ENCODE measurements at places on chromosomes 1 and 21.

DNA sequence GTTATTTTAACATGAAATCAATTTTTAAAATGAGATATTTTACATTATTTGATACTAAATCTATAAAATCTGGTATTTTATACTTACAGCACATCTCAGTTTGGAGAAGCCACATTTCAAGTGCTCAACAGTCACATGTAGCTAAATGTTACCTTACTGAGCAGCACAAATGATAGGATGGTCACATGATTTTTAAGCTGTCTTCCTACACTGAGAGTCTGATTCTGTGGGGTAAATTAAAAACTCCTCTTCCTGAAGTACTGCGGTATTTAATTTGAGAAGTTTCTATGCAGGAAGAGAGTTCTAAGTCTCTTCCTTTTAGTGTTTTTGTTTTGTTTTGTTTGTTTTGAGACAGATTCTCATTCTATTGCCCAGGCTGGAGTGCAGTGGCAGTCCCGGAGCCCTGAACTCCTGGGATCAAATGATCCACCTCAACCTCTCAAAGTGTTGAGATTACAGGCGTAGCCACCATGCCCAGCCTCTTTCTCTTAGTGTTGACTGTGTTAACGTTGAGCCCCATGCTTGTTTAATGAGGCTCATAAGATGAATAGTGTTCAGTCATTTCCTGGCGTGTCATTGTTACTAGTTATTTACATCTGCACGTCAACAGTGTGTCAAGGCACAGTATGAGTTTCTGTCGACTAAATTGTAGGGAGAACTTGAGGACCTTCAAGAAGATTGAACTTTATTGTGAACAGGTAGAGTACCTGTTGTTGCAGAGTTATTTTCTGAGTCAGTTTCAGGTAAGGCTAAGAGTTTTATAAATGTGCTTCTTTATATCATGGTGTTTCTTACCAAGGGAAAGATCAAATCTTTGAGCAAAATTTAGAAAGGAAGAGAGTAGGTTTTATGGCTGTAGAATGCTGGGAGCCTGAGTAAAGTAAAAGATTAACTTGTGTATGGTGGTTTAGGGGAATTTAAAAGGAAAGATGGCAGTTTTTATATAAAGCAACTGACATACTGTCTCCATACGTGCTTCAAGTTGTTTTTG lies 3.3 kb downstream of the CNST start:
- DNase-seq, result peak; percentile 92

DNA sequence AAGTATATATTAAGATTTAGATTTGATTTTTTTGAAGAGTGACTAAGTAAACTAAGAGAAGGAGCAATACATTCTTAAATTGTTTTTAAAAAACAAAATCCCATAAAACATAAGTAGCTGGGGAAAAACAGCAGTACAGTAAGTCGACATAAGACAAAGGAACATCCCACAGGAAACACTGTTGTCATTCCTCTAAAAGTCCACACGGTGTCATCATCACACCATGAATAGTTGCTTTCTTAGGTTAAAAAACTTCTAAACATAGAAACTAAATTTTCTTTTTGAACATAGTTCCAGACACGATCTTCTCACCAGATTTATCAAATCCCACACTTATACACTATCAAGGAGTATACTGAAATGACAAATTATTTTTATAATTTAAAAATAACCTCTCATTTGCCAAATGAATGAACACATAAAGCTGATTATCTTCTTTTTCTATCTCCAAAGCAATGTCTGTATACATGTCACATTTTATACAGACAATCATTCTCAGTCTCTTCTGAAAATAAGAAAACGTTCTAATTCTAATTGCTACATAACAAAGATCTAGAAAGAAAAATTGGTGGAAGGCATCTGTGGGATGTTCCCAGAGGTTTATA lies 15.8 kb downstream of the ODF2L start:
- peak; percentile 82 for DNase-seq

- DNase-seq, result no peak
These were observed 7.1 kb upstream of the ITGB2 start for GRCh38 chr21:44927587-44928461.

DNA sequence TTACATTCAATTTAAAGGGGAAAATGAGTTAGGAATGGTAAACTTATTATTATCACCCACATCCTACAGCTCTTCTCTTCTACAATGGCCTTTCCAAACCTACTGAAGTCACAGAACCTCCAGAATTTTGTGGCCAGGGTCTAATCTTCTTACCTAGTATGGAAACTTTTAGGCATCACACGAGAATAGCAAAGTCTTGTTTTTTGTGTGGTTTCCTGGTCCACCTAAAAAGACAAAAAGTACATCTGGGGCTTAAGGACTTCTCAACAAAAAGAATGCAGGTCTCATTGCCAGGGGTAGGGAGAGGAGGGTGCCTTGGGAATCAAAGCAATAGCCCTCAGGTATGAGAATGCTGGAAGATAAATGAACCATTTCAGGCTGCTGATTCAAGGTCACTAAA lies 345.3 kb downstream of the LMX1A start:
- no peak for DNase-seq

DNA sequence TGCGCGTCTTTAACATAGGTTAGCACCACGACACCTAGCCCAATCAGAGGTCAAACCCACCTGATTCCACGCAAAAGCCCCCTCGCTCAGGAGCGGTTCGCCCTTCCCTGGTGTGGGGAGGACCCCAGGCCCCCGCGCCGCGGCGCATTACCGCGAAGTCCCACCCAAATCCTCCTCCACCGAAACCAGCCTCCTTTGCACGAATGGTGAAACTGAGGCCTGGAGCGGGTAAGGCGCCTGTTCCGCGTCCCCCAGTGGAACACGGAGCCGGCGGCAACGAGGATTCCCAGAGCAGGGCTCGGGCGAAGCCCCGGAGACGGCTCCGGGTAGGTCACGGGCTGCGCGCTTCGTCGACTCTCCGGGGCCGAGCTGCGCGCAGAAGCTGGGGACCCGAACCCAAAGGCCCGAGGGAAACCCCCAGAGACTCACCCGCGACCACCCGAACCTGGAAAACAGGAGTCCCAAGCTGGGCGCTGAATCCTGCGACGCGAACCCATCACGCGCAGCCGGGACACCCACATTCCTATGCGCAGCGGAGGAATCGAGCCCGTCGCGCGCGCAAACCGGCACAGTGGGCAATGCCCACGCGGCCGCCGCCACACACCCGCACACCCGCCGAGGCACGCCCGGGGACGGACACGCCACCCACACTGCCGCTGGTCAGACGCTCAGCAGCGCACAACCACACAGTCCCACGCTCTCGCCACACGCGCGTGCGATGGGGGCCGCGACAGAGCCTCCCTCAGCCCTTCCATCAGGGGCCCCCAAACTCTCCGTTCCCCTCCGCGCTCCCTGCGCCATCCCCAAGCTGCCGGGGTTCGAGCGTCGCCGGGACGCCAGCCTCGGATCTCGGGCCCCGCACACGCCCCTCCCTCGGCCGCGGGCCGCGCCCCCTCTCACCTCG lies 507 bp downstream of the GLIS1 start:
- peak; percentile 4 for DNase-seq

DNA sequence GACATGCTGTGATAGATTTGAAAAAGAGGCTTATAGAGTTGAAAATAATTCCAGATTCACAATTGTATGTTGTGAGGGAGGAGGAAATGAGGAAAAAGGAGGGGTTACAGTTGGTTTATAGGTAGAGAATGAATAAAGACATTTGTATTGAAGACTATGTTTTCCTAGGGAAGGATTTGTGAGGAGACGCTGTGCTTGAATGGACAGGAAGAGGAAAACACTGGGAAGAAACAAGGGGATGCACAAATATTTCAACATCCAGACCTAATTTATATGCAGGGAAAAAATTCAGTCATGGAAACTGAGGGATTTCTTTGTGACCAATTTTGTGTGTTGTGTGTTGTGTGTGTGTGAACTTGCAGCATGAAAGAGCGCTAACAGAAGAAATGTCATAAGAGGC lies 92.6 kb upstream of the B3GALT2 start:
- no peak for DNase-seq

DNA sequence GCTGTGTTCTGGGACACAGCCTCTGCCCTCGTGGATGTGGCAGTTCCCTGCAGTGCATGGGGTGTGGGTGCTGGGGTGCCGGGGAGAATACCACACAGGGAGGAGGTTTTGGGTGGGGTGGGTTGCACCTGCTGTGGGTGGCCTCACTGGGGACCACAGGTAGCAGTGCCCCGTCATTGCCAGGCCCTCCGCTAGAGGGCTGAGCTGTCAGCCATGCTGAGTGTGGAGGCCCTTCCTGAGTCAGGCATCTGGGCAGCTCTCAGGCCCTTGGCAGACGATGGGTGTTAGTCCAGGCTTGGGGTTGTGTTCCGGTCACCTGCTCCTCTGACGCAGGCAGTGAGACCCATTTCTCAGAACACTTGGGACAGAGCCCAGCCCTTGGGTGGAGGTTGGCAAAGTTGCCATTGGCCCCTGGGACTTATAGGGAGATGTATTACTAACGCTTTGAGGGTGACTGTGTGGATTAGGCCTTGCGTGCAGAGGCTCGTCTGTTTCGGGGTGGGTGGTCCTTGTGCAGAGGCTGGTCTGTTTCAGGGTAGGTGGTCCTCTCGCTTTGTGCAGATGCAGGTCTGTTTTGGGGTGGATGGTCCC lies 23.9 kb downstream of the PCNT start:
- DNase-seq, result no peak

DNA sequence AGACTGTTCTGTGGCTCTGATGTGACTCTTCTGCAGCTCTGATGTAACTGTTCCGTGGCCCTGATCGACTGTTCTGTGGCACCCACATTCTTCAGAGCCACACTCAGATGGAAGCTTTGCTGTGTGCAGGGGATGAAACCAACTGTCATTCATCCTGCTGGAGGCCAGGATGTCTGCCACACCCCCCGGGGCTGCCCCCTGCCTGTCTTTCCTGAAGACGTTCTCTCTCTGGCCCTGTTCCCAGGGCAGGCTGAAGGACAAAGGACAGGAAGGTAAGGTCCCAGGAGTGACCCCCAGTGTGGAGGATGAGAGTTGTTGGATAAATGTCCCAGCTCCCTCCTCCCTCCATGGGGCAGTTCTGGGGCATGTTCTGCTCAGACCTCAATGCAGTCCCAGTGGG lies 29.4 kb upstream of the UMODL1 start:
- no peak for DNase-seq

- DNase-seq, result peak; percentile 55
These were observed 7.4 kb downstream of the TRNP1 start for GRCh38 chr1:27000817-27001460.

- no peak for DNase-seq
These were observed 11.5 kb upstream of the VASH2 start for GRCh38 chr1:212938846-212939245.

DNA sequence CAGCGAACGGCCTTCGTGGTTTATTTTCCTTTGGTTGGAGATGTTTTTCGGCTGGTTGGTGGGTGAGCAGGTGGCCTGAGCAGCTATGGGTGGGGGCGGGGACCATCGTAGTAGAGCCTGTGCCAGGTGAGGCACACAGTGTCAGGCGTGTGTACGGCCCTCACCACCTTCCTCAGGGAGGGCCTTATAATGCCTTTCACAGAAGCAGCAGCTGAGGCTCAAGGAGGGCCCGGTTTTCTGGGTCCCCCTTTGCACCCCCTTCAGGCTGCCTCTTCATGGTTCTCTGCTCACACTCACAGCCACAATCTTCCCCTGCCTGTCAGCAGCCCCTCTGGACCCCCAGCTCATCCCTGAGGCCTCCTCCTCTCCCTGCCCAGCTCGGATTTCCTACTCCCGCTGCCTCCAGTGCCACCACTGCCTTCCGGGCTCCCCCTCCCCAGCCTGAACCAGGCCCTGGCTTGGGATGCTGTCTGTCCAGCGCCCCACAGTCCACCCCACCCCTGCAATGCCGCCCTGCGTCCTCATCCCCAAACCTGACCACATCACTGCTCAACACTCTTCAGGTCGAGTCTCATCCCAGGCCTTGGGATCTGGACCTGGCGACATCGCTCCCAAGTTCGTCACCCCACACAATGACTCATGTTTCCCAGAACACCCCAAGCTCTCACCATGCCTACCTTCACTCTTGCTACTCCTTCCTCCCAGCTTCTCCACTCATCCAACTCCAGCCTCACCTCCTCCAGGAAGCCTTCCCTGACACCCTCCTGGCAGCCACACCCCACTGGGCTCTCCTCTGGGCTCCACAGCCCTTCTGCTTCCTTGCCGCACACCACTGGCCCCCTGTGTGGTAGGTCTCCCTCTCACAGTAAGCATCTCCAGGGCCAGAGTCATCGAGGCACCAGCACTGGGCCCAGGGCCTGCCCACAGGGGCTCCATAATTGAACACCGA lies 53.9 kb downstream of the DMRTB1 start:
- DNase-seq, result no peak

- DNase-seq, result no peak
These were observed 3.3 kb downstream of the ZBTB18 start for GRCh38 chr1:244054247-244054923.

DNA sequence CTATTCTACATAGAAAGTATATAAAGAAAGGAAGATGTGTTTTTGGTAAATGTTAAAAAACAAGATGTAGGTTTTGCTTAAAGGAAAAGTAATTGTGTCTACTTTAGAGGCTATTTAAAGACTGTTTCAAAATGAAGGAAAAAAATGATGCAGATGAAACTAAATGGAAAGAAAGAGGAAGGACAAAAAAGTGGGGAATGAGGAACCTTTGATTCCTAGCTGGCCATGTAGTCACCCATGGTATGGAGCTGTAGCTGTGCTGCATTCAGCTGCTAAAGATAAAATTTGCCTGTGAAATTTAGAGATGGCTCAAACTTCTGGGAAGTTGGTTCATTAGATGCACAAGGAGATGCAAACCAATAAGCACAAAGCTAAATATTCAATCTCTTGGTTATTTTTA lies 86.8 kb upstream of the SERBP1 start:
- DNase-seq, result no peak

- no peak for DNase-seq
These were observed 13.5 kb upstream of the ADAMTSL4 start for GRCh38 chr1:150535511-150536287.

DNA sequence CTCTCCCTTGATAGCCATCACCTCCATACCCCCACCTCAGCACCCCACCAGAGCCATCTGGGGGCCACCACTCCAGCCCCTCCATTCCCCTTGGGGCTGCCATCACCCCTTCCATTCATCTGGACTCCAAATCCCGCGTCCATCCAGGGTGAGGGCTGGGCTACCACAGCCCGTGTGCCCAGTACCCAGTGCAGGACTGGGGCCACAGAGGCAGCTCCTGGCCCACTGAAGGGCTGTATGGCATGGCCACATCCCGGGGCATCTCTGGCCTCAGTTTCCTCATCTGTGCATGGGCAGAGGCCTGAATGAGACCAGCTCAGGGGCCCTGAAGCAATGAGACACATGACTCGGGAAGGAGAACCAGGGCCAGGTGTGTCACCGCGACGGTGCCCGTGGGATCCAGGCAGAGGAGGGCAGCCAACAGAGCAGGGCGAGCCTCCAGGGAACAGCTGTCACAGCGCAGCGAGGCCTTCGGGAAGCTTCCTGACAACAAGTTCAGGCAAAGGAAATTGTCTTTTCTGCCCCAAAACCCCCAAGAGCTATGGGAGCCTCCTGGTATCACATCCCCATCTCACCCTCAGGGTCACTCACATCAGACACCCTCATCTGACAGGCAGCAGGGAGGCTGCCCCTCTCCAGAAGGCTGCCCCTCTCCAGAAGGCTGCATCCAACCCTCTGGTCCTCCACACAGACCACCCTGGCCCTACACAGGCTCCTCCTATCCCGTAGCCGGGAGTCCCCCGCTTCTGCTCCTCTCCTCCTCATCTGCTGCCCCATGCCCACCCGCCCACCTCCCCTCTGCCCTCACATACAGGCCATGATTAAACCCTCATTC lies 76.3 kb downstream of the MEGF6 start:
- DNase-seq, result no peak

Data from endothelial cell of umbilical vein (primary cell).